Upper lobe of left lung (tissue), 6 donors: ENCODE measurements at places on chromosomes 13 and 19. TPM values are rescaled to one million over a fixed set of nuclear protein-coding genes. Genes with fewer than 3 reads are reported as not detected.
A peak's percentile ranks its signal among the peaks of the same experiment; 100 is the strongest.

The PBX4 gene
- total RNA-seq, result 2.0 TPM

The FCGBP gene
- 12.4 TPM for total RNA-seq

The SDHAF1 gene
- total RNA-seq, result 21.9 TPM

The R3HDM4 gene
- total RNA-seq, result 71.2 TPM

GRCh38 chr13:27177852-27178251 lies 6.2 kb upstream of the USP12 start:
- peaks cover 12% of the 10 kb centered on the region for H3K4me1 ChIP-seq
- no peaks in the 10 kb centered on the region for H3K36me3 ChIP-seq
- no peak overlapping the region for H3K27ac ChIP-seq
- no peak overlapping the region for H3K4me3 ChIP-seq
- no peak for DNase-seq

- no peaks in the 10 kb centered on the region for H3K4me1 ChIP-seq
- H3K36me3 ChIP-seq, result no peaks in the 10 kb centered on the region
- H3K27ac ChIP-seq, result no peak overlapping the region
These were observed 14.3 kb downstream of the LILRA1 start for GRCh38 chr19:54607785-54608150.

DNA sequence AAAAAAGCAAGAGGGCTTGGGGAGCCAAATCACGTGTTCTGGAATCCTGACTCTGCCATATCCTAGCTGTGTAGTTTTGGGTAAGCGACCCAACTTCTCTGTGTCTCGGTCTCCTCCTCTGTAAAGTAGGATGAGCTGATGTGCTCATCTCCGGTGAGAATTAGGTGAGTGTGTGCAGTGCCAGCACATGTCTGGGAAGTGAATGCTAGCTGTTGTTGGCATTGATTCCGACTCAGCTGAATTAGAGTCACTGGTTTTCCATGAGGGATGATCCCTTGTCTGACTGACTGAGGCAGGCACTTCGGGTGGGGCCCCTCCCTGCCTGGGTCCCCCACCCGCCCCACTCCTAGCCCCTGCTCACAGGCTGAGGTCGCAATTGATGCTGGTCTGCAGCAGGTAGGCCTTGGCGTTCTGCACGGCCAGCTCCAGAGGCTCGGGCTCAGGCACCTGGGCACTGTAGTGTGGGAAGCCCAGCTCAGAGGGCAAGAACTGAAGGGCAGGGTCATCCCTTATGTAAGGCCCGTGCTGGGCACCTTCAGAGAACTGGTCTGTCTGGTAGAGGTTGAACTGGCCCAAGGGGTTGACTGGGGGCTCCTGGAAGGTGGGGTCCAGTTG lies 835 bp downstream of the RSPH6A start:
- H3K36me3 ChIP-seq, result no peaks in the 10 kb centered on the region
- no peaks in the 10 kb centered on the region for H3K27me3 ChIP-seq
- H3K4me3 ChIP-seq, result no peak overlapping the region
- H3K4me1 ChIP-seq, result peaks cover 6% of the 10 kb centered on the region
- no peak overlapping the region for H3K27ac ChIP-seq
- DNase-seq, result peak; percentile 45

- no peak overlapping the region for H3K4me3 ChIP-seq
- no peak overlapping the region for H3K27ac ChIP-seq
- DNase-seq, result no peak
- H3K36me3 ChIP-seq, result no peaks in the 10 kb centered on the region
These were observed 2.2 kb downstream of the CD37 start for GRCh38 chr19:49337267-49338022.

GRCh38 chr13:99264051-99264450 lies 5.9 kb upstream of the GPR18 start:
- no peaks in the 10 kb centered on the region for H3K4me1 ChIP-seq
- no peak for DNase-seq
- no peaks in the 10 kb centered on the region for H3K27me3 ChIP-seq
- peaks cover 4% of the 10 kb centered on the region for H3K36me3 ChIP-seq
- H3K4me3 ChIP-seq, result no peak overlapping the region

DNA sequence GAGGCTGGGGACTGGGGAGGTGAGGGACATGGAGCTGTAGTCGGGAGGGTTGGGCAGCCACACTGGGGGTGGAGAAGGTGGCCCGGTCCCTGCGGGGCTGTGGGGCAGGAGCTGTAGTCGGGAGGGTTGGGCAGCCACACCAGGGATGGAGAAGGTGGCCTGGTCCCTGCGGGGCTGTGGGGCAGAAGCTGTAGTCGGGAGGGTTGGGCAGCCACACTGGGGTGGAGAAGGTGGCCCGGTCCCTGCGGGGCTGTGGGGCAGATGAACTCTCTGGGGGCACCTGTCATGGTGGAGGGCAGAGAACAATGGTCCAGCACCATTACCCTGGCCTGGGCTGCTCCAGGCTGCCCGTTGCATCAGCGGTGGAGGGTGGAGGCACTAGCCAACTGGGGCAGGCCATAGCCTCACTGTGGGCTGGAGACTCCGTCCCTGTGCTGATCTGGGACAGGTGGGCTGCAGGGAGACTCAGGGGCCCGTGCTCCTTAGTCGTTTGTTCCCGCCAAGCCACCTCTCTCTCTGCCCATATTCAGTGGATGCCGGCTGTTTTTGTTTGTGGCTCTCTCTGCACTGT lies 51.4 kb downstream of the ATP11A start:
- H3K27me3 ChIP-seq, result no peaks in the 10 kb centered on the region
- no peaks in the 10 kb centered on the region for H3K36me3 ChIP-seq
- DNase-seq, result no peak
- H3K27ac ChIP-seq, result peak overlapping the region; percentile 69
- peaks cover 46% of the 10 kb centered on the region for H3K4me1 ChIP-seq

- H3K27me3 ChIP-seq, result no peaks in the 10 kb centered on the region
- no peak overlapping the region for H3K4me3 ChIP-seq
- H3K27ac ChIP-seq, result peak overlapping the region; percentile 71
These were observed 104.0 kb downstream of the ATP11A start for GRCh38 chr13:112793545-112794445.

DNA sequence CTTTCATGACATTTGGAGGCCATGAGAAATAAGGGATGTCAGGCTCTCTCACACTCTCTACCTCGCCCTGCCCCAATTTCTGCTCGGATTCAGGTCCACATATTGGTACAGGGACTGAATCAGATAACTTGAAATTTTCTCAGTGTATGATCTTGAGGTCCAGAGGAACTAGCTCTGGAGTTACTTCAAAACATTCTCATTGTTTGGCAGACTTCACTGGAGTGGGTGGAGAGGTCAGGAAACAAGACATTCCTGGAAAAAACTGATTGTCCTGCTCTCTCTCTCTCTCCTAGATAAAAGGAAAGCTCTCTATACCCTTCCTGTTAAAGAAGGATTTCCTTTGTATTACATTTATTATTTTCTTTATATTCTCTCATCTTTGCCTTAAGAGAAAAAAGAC lies 428.1 kb upstream of the DACH1 start:
- no peaks in the 10 kb centered on the region for H3K36me3 ChIP-seq
- H3K27ac ChIP-seq, result no peak overlapping the region
- no peaks in the 10 kb centered on the region for H3K4me1 ChIP-seq
- H3K4me3 ChIP-seq, result no peak overlapping the region
- no peak for DNase-seq
- no peaks in the 10 kb centered on the region for H3K27me3 ChIP-seq

GRCh38 chr13:52411629-52412028 lies 5.7 kb upstream of the THSD1 start:
- no peaks in the 10 kb centered on the region for H3K27me3 ChIP-seq
- no peaks in the 10 kb centered on the region for H3K4me1 ChIP-seq
- DNase-seq, result no peak
- H3K4me3 ChIP-seq, result no peak overlapping the region

DNA sequence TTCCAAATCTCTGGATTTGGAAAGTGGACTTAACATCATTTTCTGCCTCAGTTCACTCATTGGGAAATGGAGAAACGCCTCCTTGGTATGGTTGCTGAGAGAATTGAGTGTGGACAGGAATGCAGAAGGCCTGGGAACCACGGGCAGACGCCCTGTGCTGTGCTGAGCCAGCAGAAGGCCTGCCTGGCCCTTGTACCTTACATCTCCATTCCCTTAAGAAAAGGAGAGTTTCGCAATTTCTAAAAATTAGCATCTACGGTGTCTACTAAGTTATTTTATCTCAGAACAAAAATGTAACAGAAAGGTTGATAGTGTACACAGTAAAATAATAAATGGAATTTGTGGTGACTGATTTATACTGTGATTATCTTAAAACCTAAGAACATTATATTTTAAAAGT lies 78.7 kb downstream of the IPO5 start:
- H3K4me1 ChIP-seq, result no peaks in the 10 kb centered on the region
- H3K4me3 ChIP-seq, result no peak overlapping the region
- no peak for DNase-seq
- no peaks in the 10 kb centered on the region for H3K27me3 ChIP-seq
- no peak overlapping the region for H3K27ac ChIP-seq

DNA sequence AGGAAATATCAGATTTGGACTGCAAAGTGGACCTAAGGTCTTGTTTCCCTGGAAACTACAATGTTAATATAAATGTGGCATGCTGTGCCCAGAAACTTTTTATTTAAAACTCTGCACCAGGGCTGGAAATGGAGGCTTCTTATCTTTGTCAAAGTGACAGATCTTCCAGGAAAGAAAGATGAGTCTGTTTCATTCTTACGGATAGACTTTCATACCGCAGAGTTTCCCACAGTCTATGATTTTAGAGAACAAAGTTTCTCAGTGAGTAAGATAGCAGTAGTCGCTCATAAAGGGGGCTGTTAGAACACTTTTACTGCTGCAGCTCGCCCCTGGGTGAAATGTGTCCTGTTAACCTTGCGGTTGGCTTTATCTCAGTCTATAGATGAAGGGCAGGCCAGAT lies 6.7 kb downstream of the CLEC11A start:
- H3K27me3 ChIP-seq, result no peaks in the 10 kb centered on the region
- H3K4me1 ChIP-seq, result peaks cover 13% of the 10 kb centered on the region
- DNase-seq, result no peak
- no peak overlapping the region for H3K27ac ChIP-seq
- H3K4me3 ChIP-seq, result no peak overlapping the region
- no peaks in the 10 kb centered on the region for H3K36me3 ChIP-seq

DNA sequence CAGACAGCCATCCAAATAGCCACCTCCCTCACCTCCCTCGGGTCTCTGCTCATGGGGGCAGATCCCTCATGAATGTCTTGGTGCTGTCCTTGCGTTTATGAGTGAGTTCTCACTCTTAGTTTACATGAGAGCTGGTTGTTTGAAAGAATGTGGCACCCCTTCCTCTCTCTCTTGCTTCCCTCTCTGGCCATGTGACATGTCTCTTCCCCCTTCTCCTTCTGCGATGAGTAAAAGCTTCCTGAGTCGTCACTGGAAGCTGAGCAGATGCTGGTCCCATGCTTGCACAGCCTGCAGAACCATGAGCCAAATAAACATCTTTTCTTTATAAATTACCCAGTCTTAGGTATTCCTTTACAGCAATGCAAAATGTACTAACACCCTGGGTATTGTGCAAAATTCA lies 208.7 kb downstream of the LACC1 start:
- H3K36me3 ChIP-seq, result no peaks in the 10 kb centered on the region
- no peaks in the 10 kb centered on the region for H3K4me1 ChIP-seq
- no peaks in the 10 kb centered on the region for H3K27me3 ChIP-seq
- no peak overlapping the region for H3K27ac ChIP-seq
- no peak overlapping the region for H3K4me3 ChIP-seq
- no peak for DNase-seq

GRCh38 chr19:35320065-35320713 lies 8.8 kb upstream of the CD22 start:
- peak; percentile 36 for DNase-seq
- peak overlapping the region; percentile 50 for H3K27ac ChIP-seq
- no peaks in the 10 kb centered on the region for H3K36me3 ChIP-seq
- H3K4me1 ChIP-seq, result peaks cover 29% of the 10 kb centered on the region

GRCh38 chr13:43299374-43299773 lies 276.0 kb downstream of the DNAJC15 start:
- H3K27me3 ChIP-seq, result no peaks in the 10 kb centered on the region
- H3K4me1 ChIP-seq, result no peaks in the 10 kb centered on the region
- no peaks in the 10 kb centered on the region for H3K36me3 ChIP-seq
- H3K27ac ChIP-seq, result no peak overlapping the region

DNA sequence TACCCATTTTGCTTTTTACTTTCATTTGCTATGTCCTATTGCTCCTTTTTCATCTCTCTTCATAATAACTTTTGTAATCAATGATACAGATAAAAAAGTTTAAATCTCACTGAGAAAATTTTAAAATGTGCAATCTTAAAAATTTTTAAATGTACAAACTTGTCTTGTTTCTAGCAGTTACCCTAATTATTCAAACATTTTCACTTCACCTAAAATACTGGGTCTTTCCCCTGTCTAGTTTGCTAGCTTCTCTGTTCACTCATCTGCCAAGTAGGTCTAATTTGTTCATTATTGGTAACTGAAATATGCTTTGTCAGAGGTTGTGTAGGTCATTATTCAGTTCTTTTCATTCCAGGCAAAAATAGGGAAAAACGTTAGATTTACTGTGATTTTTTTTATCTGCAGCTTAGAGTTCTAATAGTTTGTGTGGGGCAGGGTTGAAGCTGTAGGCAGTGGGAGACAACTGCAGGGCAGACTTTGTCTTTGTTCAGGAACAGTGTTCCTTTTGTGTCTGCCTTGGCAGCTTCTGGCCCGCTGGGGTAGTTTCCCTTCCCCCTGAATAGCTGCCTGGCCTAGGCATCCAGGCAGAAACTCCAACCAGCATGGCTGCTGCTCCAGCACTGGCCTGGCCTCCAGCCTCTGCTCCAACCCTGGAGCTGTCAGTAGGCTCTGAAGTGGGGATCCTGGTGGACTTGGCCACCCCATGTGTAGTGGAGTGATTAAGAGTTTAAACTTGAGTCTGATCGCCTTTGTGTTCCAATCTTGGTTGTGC lies 48.5 kb downstream of the WDFY2 start:
- H3K4me3 ChIP-seq, result no peak overlapping the region
- no peaks in the 10 kb centered on the region for H3K27me3 ChIP-seq
- peak; percentile 7 for DNase-seq
- no peaks in the 10 kb centered on the region for H3K36me3 ChIP-seq
